DMS 273 treated with DMSO at 0.1 percent for 48 hours (cell line): ENCODE measurements at places on chromosomes 1 and 21.
A peak's percentile ranks its signal among the peaks of the same experiment; 100 is the strongest.

DNA sequence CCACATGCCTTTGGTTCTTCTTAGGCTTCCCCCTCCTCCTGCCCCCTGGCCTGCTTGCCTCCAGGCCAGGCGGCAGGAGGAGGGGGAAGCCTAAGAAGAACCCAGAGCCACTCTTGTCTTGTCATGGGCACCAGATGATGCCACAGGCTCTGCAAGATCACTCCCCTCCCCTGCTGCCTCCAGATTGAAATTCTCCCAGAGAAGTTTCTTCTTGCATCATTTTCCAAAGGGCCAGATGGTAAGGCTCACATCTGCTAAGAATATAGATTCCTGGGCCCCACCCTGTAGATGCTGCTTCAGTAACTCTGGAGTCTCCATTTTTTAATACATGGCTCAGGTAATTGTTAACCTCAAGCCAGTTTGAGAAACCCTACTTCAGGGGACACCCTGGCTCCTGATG is 60.8 kb downstream of the FAM163A start:
- no peak for DNase-seq

DNA sequence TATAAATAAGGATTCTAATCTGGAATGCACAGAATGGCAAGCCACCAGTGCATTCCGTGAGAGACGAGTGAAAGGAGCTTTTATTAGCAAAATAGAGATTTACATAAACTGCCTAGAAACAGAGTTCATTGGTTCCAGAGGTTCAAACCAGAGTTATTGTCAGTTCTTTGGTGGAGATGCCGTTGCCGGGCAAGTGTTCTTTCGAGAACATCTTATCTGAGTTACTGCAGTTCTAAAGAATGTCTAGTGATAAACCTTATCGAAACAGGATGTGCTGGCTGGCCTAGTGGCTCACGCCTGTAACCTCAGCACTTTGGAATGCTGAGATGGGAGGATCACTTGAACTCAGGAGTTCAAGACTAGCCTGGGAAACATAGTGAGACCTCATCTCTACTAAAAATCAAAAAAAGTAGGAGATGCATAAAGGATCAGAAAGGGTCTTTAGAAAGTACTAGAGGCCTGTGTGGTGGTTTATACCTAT is 19.9 kb upstream of the EVI5 start:
- DNase-seq, result peak; percentile 81

DNA sequence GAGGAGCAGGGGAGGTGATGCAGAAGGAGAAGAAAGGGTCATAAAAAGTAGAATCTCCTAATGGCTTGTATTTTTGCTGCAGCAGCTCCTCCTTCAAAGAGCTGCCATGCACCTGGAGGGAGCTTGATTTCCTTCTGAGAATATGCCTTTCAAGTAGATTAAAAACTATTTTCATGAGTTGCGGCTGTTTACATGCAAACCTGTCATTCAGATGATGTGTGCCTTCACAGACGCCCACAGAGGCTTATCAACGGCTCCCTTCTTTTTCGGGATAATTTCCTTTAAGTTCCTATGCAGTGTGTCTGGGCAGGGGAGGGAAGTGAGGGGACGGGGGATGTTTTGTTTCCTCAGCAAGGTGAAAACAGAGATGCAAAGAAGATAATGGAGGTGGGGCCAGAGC is 38.8 kb downstream of the TNR start:
- no peak for DNase-seq

GRCh38 chr1:186139701-186140100 is 235.4 kb downstream of the TPR start:
- DNase-seq, result no peak

- DNase-seq, result no peak
Observed at GRCh38 chr1:25519624-25520023, 23.8 kb upstream of the LDLRAP1 start.

- DNase-seq, result no peak
Observed at GRCh38 chr21:44933199-44933917, 6.5 kb upstream of the SLX9 start.

- no peak for DNase-seq
Observed at GRCh38 chr1:5098981-5099385, 444.6 kb downstream of the AJAP1 start.

DNA sequence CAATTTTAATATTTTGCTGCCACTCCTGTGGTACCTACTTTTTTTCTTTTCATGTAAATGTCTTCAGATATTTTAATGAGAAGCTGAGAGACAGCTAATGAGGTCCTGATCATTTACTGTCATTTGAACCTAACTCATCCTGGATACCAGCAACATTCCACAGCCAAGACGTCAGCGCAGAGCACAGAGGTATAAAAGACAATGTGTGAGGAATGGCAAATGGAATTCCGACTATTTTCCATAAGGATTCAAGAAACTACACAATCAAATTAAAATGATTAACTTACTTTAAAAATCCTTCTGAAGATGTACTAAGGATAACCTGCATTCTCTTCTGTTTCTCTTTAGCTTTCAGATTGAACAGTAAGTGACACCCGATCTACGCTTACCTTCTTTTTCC is 38.8 kb downstream of the HEATR1 start:
- DNase-seq, result no peak

DNA sequence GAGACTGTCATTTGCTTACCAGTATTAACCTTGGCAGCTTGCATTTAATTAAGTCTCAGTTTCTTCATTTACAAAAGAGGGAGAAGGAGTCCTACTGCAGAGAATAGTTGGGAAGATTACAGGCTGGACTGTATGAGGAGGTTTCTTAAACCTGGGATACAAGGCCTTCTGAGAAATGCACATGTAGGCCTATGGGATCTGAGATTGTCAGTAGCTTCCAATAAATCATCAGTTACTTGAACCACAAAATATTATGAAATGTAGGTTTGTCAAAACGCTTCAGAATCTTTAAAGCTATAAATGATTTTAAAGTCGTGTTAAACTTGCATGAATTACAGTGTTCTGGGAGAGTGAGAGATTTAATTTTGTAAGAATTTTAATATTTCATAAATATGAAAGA is 69.6 kb downstream of the NRIP1 start:
- no peak for DNase-seq

- DNase-seq, result no peak
Observed at GRCh38 chr1:117167402-117167801, 43.3 kb downstream of the VTCN1 start.

DNA sequence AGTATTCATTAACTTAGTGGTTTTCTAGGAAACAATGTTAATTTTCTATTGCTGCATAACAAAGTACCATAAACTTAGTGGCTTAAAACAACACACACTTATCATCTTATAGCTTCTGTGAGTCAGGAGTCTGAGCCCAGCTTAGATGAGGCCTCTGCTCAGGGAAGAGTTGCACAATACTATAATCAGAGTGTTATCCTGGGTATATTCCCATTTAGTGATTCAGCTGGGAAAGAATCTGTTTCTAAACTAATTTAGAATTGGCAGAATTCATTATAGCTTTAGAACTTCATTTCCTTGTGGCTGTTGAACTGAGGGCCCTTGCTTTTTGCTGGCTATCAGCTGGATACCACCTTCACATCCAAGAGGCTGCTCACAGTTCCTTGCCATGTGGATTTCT is 515.5 kb downstream of the BRINP3 start:
- no peak for DNase-seq

DNA sequence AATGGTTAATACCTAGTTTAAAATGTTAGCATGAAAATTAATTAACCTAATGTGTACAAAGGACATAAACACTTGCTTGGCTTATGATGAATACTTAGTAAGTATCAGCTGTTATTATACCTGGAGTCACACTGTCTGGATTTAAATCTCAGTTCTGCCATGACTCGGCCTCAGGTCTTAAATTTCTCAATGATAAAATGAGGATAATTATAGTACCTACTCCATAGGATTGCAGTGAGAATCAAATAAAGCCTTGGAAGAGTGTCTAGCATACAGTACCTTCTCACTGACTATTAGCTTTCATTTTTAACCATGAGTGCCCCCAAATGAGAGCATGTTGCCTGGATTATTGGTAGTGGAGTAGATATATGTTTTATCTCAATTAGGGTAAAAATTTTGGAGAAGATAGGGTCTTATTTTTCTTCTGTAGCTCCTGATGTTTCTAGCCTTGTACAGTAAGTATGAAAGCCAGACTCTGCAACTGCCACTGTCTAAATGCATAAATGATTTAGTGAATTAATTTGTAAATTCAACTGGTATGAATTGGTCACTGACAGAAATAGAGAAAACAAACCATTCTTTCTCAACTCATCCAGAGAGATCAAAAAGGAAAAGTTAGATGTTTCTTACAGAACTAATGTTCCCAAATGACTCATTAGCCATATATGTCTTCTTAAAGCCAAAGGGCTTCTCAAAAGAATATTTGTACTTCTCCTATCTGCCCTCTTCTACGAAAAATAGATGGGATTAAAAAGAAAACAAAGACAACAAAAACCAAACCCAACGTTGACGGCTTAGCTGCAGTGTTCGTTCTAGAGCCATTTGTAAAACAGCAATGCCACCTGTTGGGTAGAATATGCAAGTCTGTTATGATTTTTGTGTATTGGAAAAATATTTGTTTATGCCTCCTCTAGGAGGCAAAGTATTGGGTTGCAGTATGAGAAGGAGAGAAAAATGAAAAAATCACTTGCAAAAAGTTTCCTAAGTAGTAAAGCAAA is 53.8 kb upstream of the MROH9 start:
- DNase-seq, result no peak

- no peak for DNase-seq
Observed at GRCh38 chr1:235767795-235768194, 98.9 kb downstream of the LYST start.

DNA sequence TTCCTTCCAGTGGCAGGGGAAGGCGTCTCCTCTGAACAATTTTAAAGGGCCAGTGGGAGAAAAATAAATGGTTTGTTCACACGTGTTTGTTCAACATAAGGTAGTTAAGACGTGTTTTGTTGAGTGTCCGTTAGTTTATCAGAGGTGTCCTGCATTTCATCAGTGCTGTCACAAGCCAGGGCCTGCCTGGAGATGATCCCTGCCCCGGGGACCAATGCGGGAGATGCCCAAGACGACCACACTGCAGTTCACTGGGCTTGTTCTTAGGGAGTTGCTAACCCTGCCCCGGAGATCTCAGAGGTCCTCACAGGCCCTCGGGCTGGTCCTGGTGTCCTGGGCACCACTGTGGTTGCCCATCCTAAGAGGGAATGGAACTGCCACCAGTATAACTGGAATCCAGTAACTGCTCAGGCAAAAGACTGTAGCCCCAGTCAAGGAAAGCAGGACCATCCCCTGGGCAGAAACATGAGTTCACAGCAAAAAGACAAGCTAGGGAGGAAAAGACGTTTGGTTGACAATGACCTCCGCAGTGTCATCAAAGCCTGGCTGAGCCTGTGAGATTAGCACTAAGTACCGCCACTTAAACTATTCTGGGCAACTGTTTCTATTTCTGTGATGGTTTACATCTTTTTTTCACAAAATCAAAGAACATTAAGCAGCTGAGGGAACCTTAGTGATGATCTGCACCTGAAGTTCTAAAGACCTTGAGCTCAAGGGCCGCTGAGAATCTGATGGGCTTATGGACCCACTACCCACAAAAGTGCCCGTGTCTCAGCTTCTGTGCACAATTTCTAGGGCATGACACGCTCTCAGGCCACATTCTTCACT is 44.9 kb upstream of the LIN9 start:
- DNase-seq, result no peak

DNA sequence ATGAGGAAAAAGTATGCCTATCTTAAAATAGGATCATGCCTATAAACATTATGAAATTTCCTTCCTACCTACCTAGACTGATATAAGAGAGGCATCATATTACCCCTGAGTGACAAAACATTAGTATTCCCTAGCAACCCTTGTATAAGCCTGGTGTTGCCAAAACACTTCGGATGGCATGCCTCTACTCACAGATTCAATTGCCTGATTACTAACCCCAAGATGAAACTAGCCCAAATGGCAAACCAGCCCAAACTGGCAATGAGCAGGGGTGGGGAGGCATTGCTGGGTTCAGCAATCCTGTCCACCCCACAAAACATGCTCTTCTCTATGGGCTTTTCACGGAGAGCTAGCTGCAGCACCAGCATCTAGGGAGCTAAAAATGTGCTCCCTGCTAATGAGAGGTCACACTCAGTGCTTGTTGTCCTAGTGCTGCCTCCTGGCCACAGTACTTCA is 13.9 kb downstream of the PALMD start:
- no peak for DNase-seq

DNA sequence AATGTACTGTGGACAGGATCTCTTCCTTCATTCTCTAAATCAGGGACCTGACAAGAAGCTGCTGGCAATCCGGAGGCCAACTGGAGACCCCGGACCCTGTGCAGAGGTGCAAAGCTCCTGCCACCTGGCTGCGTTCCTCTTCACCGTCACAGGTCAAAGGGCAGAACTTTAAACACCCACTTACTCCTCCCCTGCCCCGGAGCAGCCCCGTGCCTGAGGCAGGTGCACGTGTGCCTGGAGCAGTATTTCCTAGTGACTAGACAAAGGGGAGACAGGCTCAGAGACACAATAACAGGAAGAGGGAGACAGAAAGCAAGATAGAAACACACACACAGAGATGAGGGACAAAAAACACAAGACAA is 6.6 kb upstream of the PIGC start:
- DNase-seq, result no peak

DNA sequence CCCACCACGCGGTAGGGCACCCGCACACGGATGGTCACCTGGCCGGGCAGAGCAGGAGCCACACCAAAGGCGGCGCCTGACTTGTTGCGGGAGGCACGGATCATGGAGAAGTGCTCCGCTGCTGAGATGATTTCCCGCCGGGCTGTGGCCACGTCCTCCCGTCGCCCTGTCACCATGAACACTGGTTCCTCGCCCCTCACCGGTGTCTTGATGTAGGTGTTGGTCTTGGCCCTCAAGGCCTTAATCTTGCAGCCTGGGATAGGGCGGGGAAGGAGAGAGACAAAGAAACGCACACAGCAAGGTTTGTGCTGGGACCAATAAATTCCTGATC is 4.9 kb downstream of the MEX3A start:
- no peak for DNase-seq

DNA sequence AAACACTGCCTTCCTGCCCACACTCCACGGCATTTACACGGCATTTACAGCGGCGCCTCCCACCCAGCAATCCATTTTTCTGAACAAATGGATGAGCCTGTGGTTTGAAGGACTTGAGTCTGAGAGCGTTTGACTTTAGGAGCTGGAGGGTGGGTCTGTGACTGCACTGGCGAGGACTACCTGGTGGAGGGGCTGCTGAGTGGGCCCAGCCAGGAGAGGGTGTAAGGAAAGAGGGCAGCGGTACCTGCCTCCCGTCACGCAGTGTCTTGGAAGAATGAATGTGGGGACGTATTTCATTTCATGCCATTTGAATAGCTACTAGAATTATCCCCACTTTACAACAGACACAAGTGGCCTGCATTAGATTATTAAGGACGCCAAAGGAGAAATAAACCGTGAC is 62.9 kb downstream of the B3GALT5 start:
- DNase-seq, result no peak

- DNase-seq, result no peak
Observed at GRCh38 chr1:113223546-113223945, 150.5 kb downstream of the LRIG2 start.
